ENCODE measurements at places on chromosomes 4 and X.

DNA sequence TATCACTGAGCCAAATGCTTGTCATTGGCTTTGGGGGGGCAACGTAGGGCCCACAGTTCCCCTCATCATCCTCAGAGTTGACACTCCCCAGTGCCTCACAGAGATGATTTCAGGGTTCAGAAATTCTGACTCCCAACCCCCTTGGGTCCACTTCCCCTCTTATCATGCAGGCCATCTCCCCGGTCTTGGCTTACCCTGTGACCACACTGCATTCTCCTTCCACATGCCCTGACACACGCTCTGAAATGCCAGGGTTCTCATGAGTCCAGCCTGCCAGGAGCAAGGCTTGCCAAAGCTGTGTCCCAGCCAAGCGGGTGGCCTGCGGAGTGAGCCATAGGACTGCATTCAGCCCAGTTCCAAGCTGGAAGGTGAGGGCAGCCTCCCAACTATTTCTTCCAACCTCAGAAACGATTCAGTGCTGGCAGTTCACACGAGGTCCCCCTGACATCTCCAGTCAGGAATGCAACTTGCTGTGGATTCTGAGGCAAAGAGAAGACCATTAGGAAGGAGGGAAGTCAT lies 101.2 kb downstream of the SMIM20 start:
- no peak overlapping the region for H3K27ac ChIP-seq
- H3K4me3 ChIP-seq = no peak overlapping the region
- H3K4me1 ChIP-seq = peaks cover 6% of the 10 kb centered on the region
- peaks cover 18% of the 10 kb centered on the region for H3K27me3 ChIP-seq
- no peak for ATAC-seq

GRCh38 chr4:8364848-8365350 lies 75.6 kb downstream of the ACOX3 start:
- no peak for ATAC-seq
- peaks cover 3% of the 10 kb centered on the region for H3K4me1 ChIP-seq
- H3K27me3 ChIP-seq = no peaks in the 10 kb centered on the region
- H3K27ac ChIP-seq = no peak overlapping the region

DNA sequence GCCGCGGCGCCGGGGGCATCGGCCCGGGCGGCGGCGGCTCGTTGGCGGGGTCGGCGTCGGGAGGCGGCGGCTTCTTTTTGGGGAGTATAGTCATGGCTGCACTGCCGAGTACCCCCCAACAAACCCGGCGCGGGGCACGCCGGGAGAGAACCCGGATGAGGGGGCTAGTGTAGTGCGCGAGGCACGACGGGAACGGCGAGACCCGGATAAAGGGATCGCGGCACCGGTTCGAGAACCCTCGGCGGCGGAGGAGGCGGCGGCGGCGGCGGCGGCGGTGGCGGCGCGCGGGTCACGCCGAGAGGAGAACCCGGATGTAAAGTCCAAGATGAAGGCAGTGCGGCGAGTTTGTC lies at the start of gene OTUD5:
OTUD5 (minus strand) TSS at position 131 of the 350 bp plus-strand sequence; CDS start at position 94, 37 bp downstream.
- peaks cover 49% of the 10 kb centered on the region for H3K36me3 ChIP-seq
- no peaks in the 10 kb centered on the region for H3K27me3 ChIP-seq
- peak within 1 kb of the TSS; percentile 95 for H3K4me3 ChIP-seq
- peak; percentile 52 for ATAC-seq
- peak within 1 kb of the TSS; percentile 99 for H3K27ac ChIP-seq

GRCh38 chrX:143634663-143635455 lies 1.0 kb downstream of the SLITRK4 start:
- H3K4me1 ChIP-seq = no peaks in the 10 kb centered on the region
- peaks cover 6% of the 10 kb centered on the region for H3K36me3 ChIP-seq
- H3K27ac ChIP-seq = no peak overlapping the region
- H3K4me3 ChIP-seq = no peak overlapping the region
- ATAC-seq = no peak

GRCh38 chr4:48543796-48544195 lies 53.7 kb downstream of the ZAR1 start:
- ATAC-seq = no peak
- H3K27ac ChIP-seq = no peak overlapping the region
- no peak overlapping the region for H3K4me3 ChIP-seq
- no peaks in the 10 kb centered on the region for H3K27me3 ChIP-seq

DNA sequence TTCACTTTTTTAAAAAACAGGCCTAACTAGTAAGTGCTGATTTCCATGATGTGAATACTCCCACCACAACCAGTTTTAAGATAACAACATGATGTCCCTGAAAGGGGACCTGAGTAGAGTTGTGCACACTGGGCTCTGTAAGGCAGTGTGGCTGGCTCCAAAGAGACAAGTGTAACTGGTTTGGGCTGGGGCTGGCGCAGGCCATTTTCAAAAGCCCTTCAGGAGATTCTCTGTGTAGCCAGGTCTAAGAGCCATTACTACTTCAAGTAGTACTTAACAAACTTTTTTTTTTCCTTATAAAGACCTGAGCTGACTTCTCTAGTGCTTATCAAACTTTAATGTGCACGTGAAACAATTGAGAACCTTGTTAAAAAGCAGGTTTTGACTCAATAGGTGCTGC lies 4.3 kb downstream of the QRFPR start:
- peaks cover 51% of the 10 kb centered on the region for H3K27me3 ChIP-seq
- no peak for ATAC-seq
- H3K4me1 ChIP-seq = peaks cover 7% of the 10 kb centered on the region

DNA sequence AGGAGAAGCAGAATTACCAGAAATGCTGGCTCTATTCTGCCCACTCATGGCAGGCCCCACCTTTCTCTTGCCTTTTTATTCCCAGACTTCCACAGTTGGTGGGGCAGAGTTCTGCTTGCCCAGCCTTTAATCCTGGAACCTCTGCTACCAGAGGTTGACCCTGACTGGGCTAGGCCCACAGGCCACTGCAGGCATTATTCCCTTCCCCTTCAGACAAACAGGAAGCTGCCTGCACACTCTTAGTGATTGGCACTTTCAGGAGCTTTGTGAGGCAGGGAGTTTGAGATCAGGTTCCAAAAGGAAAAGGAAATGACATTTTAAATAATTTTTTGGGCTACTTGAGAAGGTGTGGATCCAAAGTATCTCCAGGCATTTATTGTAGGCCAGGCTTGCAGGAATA lies 18.8 kb downstream of the MSN start:
- peak overlapping the region; percentile 78 for H3K4me3 ChIP-seq
- no peaks in the 10 kb centered on the region for H3K27me3 ChIP-seq

DNA sequence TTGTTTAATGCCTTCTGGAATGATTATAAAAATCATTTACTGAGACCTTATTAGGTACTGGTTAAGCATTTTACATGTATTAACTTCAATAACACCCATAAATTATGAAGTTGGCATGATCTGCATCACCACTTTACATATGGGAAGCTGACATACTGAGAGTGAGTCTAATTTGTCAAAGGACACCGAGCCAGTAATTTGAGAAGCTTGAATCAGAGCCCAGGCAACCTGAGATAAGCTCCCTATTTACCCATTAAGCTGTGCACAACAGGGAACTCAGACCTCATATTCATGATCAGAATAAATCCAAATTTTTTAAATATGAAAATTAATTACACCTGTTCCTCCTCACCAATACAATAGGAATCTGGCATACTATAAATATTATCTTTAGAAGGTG lies 247.9 kb upstream of the EPHA5 start:
- H3K27me3 ChIP-seq = no peaks in the 10 kb centered on the region
- no peaks in the 10 kb centered on the region for H3K36me3 ChIP-seq
- H3K27ac ChIP-seq = no peak overlapping the region
- ATAC-seq = no peak
- no peak overlapping the region for H3K4me3 ChIP-seq
- no peaks in the 10 kb centered on the region for H3K4me1 ChIP-seq

DNA sequence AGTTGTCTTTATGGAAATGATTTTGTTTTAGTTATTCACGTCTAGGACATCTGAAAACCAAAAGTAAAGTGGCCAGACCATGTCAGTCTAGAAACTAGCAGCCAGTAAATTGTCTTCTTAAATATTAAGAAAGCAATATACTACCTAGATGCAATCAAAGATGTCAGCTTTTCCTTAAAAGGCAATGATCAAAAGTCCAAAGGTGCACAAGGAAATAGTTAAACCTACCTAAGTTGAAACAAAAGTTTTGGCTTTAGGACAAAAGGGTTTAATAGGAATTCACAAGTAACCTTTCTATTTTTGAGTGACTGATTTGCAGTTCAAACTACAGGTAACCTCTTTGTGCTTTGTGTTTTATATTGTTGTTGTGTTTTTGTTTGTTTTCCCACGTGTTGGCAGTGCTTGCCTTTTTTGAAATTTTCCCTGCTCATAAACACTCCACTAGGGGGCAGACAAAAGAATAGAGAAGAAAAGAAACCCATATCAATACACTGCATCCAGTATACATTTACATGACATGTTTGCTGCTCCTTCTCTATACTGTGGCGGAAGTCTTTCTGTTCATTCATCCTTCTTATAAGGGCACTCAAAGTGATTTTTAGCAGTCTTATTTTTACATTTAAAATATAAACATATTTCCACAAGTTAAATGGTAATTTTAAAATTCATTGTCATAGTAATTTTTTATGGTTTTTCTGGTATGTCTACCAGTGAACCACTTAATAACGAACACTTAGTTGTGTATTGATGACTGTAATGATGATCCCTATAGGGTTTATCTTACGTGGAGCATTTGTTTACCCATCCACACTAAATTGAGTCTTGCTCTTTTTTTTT lies 62.7 kb downstream of the GAB1 start:
- H3K4me1 ChIP-seq = no peaks in the 10 kb centered on the region
- H3K4me3 ChIP-seq = no peak overlapping the region
- peaks cover 24% of the 10 kb centered on the region for H3K27me3 ChIP-seq
- no peaks in the 10 kb centered on the region for H3K36me3 ChIP-seq
- H3K27ac ChIP-seq = no peak overlapping the region

GRCh38 chr4:74474345-74475090 lies 29.6 kb downstream of the AREG start:
- peaks cover 16% of the 10 kb centered on the region for H3K27me3 ChIP-seq
- ATAC-seq = no peak
- H3K27ac ChIP-seq = no peak overlapping the region
- no peaks in the 10 kb centered on the region for H3K36me3 ChIP-seq
- H3K4me1 ChIP-seq = no peaks in the 10 kb centered on the region

DNA sequence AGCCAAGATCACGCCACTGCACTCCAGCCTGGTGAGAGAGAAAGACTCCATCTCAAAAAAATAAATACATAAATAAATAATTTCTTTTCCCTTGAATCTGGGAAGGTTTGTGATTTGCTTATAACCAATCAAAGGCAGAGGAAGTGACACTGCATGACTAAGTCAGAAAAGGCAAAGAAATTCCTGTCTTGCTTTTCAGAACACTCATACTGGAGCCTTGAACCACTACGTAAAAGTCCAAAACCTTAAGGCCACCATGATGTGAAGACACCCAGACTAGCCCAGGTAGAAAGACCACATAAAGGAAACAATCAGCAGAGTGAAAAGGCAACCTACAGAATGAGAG lies 36.6 kb downstream of the TMEM156 start:
- no peak overlapping the region for H3K4me3 ChIP-seq
- peaks cover 83% of the 10 kb centered on the region for H3K36me3 ChIP-seq
- ATAC-seq = no peak
- no peaks in the 10 kb centered on the region for H3K27me3 ChIP-seq
- no peak overlapping the region for H3K27ac ChIP-seq
- H3K4me1 ChIP-seq = peaks cover 9% of the 10 kb centered on the region

- H3K4me1 ChIP-seq = no peaks in the 10 kb centered on the region
- H3K4me3 ChIP-seq = no peak overlapping the region
- H3K36me3 ChIP-seq = no peaks in the 10 kb centered on the region
- ATAC-seq = no peak
- no peaks in the 10 kb centered on the region for H3K27me3 ChIP-seq
These were observed 41.0 kb upstream of the KLHL34 start for GRCh38 chrX:21699136-21699535.

GRCh38 chr4:173288296-173288695 lies 45.9 kb downstream of the HMGB2 start:
- no peak overlapping the region for H3K27ac ChIP-seq
- H3K36me3 ChIP-seq = no peaks in the 10 kb centered on the region
- no peaks in the 10 kb centered on the region for H3K27me3 ChIP-seq
- H3K4me3 ChIP-seq = peak overlapping the region; percentile 25
- ATAC-seq = peak; percentile 65
- peaks cover 11% of the 10 kb centered on the region for H3K4me1 ChIP-seq

DNA sequence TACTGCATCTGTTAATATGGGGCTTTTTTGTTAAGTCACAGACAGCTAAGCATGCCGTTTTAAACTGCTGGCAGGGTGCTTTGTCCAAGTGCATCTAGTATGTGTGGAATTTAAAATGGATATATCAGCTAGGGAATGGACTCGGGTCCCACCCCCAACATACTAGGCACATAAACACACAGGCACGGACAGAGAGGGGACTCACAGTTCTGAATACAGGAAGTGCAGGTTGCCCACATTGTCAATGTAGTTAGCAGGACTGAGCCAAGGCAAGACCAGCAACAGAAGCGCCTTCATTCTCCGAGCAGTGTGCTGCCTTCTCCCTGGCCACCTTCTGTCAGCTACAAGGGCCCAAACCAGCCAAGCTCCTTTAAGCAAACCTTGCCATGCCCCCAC lies 33.6 kb downstream of the LNX1 start:
- H3K4me1 ChIP-seq = no peaks in the 10 kb centered on the region
- H3K36me3 ChIP-seq = no peaks in the 10 kb centered on the region
- no peak for ATAC-seq
- H3K4me3 ChIP-seq = no peak overlapping the region
- peaks cover 19% of the 10 kb centered on the region for H3K27me3 ChIP-seq
- H3K27ac ChIP-seq = no peak overlapping the region

- H3K4me3 ChIP-seq = no peak overlapping the region
- H3K36me3 ChIP-seq = no peaks in the 10 kb centered on the region
- no peak for ATAC-seq
These were observed 1048.4 kb downstream of the NLGN4X start for GRCh38 chrX:5180135-5180741.

GRCh38 chrX:47202316-47202715 lies 8.7 kb downstream of the UBA1 start:
- H3K4me1 ChIP-seq = peaks cover 6% of the 10 kb centered on the region
- H3K36me3 ChIP-seq = peaks cover 99% of the 10 kb centered on the region
- ATAC-seq = no peak
- H3K27ac ChIP-seq = no peak overlapping the region
- no peak overlapping the region for H3K4me3 ChIP-seq
- H3K27me3 ChIP-seq = no peaks in the 10 kb centered on the region

DNA sequence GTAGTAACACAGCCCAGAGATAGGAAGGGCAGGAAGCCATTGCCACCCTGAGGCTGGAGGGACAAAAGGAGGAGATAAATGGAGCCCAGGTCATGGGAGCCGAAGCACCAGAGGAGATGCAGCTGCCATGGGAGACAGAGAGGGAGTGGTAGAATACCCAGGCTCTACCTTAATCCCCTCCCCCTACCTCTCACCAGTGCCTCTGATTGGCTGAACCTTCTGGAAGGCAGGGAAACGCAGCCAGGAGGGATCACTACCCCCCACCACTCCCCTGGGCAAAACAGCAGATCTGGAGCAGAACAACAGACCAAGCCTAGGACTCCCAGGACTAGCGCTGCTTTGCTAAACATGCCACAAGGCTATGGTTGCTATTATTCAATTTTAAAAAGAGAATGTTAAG lies 114.2 kb downstream of the ZNF827 start:
- no peaks in the 10 kb centered on the region for H3K27me3 ChIP-seq
- H3K27ac ChIP-seq = peak overlapping the region; percentile 33
- H3K4me3 ChIP-seq = no peak overlapping the region
- H3K4me1 ChIP-seq = peaks cover 14% of the 10 kb centered on the region
